Osteoblast (primary cell): ENCODE measurements at places on chromosomes 3 and 15. TPM values are rescaled to one million over a fixed set of nuclear protein-coding genes. Genes with fewer than 3 reads are reported as not detected.

GRCh38 chr3:124784686-124785382, 54.6 kb downstream of the UMPS start:
- no peaks in the 10 kb centered on the region for H3K36me3 ChIP-seq
- H3K27ac ChIP-seq: peak overlapping the region; percentile 42
- no peak for DNase-seq
- no peaks in the 10 kb centered on the region for H3K27me3 ChIP-seq
- peaks cover 49% of the 10 kb centered on the region for H3K4me1 ChIP-seq
- H3K4me3 ChIP-seq: no peak overlapping the region

DNA sequence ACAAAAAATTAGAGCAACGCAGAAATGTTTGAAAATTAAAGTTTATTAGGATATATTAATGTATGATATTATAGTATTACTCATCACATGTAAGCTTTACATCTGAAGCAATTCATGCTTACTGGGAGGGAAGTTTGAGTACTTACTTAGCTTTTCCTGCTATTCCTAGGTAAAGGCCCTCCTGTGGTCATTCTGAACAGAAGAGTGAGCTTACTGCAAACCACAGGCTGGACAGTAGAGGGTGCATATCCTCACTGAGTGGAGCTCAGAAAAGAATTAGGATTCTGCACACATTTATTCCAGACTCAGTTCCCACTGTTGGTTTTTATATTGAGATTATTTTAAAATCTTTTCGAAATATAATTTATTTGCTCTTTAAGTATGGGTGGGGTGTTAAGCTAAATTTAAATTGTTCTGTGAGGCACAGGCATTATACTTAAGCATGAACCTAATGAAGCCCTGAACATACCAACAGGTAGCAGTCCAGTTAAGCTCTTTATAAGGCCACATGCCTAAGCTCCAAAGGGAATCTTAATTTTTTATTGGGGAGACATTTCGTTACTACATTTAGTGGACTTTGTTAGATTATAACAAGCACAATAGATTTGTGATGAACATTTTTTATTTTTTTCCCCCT, 10.2 kb downstream of the MRPS22 start:
- H3K36me3 ChIP-seq: peaks cover 97% of the 10 kb centered on the region
- no peaks in the 10 kb centered on the region for H3K27me3 ChIP-seq
- H3K27ac ChIP-seq: no peak overlapping the region
- H3K4me3 ChIP-seq: no peak overlapping the region
- DNase-seq: peak; percentile 70
- H3K4me1 ChIP-seq: no peaks in the 10 kb centered on the region

DNA sequence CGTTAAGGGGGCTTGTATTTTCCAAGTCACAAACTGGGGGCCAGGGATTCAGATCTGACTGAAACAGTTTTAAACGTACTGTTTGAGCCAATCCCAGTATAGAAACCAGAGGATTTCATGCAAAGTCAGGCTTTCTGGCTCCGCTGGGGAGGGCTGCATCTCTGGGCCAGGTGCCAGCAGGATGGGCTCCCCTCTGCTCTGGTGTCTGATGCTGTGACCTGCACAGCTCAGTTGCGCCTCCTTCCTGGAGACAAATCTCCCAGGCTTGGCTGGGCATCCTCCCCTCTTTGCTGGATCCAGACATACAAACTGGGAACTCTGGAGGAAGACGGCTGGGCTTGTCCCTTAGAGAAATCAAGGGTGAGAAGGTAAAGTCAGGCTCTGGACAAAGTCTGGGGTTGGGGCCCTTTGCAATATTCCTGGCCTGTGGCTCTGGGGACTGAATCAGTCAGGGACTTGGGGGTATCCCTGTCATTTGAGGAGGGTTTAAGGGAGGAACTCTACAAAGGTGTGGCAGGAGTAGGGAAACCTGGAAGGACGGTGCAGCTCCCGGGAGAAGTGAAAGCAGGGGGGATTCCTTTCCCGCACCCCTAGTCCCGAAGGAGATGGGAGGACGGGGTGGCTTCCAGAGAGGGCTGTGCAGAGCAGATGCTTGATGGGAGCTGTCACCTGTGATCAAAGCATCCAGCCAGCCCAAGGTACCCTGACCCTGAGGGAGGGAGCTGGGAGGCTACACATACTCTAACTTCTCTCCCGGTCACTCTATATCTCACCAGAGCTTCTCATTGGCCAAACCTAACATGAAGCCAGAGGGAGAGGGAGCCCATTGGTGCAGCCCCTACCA, 114.8 kb upstream of the ATP2B2 start:
- no peak for DNase-seq
- H3K4me3 ChIP-seq: no peak overlapping the region
- H3K27ac ChIP-seq: no peak overlapping the region
- H3K4me1 ChIP-seq: no peaks in the 10 kb centered on the region

The FOXB1 gene
- not detected in 2 replicates for total RNA-seq

DNA sequence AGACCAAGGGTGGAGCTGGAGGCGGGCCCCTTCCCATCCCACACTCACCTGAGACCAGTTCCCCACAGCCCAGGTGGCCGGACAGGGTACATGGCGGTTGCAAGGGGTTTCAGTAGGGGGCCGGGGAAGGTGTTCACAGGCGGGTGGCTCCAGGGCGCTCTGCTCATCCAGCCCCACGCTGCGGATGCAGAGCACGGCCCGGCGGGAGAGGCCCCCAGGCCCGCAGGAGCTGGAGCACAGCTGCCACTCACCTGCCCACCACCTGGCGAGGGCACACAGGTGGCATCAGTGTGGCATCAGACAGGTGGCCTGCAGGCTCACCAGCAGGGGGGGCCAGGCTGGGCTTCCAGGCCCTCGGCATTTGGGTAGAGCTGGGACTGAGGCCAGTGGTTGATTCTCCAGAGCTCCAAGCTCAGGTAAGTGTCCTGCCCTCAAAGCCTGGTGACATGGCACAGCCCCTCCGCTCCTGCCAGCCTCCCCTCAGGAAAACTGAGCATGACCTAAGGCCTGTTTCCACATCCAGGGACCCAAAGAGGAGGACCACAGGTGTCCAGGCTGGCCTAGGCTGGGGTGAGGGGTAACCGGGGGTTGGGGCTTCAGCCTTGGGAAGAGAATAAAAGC, 43.8 kb downstream of the ADAMTS7 start:
- no peak overlapping the region for H3K4me3 ChIP-seq
- H3K36me3 ChIP-seq: no peaks in the 10 kb centered on the region

DNA sequence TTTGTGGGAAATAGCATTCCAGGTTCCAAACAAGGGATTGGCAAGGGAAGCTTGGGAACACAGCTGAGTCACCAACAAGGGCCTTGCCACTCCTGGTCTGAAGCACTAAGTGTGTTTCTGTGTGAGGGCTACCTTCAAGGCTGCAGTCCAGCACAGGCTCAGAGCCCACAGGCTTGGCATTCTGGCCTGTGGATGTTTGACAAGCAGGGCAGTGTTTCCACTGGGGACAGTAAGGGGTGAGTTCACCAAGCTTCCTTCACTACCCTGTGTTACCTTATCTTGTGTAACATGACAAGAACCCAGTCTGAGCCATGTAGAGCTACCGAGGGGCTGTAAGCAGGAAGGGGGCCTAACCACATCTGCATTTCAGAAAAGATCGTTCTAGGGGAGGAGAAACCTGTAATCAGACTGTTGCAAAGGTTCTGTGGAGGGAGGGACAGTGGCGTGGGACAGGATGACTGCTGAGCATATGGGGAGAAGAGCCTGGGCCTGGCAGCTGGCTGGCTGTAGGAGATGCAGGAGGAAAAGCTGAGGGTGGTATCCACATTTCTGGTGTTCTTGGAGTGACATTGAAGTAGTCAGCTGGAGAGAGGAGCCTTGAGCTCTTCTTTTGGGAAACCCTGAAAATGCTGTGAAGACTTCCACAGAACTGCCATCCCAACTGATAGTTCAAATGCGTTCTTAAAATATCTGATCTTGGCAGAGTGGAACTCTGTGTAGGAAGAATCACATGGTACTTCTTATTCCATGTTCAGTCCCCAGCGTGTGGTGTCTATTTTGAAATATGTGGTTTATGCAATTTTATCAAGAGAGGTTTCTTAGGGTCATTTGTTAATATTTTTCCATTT, 61.3 kb downstream of the CTDSPL start:
- no peaks in the 10 kb centered on the region for H3K36me3 ChIP-seq
- peak overlapping the region; percentile 19 for H3K27ac ChIP-seq
- H3K4me1 ChIP-seq: peaks cover 15% of the 10 kb centered on the region
- DNase-seq: no peak

DNA sequence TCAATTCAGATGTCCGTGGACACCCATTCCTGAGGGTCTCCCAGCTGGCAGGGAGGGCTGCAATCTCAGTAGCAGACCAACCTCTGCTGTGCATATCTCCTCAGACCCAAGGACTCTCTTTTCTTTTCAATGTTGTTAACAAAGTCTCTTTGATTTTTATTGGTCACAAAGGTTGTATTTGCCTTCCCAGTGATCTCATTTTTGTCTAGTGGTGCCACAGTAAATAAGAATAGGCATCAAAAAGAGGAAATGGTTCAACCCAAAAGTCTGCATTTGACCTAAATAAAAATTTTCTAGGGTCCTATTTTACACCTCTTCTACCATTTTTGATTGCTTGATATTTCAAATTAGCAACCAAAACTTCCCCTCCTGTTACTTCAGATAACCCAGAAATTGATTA, 225.9 kb downstream of the CDIN1 start:
- H3K4me1 ChIP-seq: peaks cover 6% of the 10 kb centered on the region
- no peak for DNase-seq
- H3K4me3 ChIP-seq: no peak overlapping the region
- no peaks in the 10 kb centered on the region for H3K27me3 ChIP-seq
- peaks cover 7% of the 10 kb centered on the region for H3K36me3 ChIP-seq

DNA sequence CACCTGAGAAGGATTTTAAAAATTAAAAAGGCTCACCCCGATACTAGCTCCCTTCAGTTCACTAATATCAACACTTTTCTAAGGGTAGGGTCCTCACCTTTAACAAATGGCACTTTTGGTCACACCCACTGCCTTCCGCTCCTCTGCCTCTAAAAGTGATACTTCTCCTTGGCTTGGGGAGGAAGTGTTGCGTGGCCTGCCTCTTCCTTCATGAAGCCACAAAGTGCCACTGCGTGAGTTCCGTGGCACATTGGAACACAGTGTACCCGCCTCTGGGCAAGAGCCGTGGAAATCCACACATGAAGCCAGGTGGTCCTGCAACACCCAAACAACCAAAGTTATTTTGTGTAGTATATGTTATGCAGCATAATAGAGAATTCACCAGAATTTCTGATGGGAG, 3.9 kb downstream of the B4GALT4 start:
- H3K27ac ChIP-seq: no peak overlapping the region
- no peak for DNase-seq
- H3K36me3 ChIP-seq: peaks cover 22% of the 10 kb centered on the region
- no peaks in the 10 kb centered on the region for H3K27me3 ChIP-seq
- peaks cover 44% of the 10 kb centered on the region for H3K4me1 ChIP-seq

DNA sequence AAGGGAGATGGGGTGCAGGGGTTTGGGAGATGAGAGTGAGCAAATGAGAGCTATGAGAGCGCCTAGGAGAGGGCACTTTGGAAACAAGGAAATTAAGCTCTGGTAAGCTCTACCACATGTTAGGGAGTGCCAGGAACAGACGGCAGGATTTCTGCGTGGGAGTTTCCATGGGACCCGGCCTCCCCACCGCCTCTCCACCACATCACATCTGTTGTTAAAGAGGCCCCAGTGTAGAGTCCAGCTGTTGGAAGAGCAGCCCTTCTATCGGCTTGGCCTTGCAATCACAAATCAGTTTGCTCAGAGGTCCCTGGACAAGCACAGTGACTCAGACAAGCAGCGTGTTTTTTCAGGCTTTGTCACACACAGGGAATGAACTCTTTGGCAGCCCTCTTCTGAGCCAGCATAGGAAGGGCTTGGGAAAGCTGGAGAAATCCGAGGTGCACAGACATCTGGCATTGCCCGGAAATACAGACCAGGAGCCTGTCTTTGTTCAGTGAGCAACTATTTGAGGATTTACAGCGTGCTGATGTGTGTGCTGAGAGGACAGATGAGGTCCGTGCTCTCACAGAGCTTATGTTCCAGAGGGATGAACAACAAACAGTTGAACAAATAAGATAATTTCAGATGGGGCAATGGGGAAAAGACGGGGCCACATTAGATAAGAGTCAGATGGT, 370.6 kb upstream of the PROK2 start:
- H3K27me3 ChIP-seq: no peaks in the 10 kb centered on the region
- peak overlapping the region; percentile 83 for H3K27ac ChIP-seq
- peaks cover 30% of the 10 kb centered on the region for H3K4me1 ChIP-seq
- H3K36me3 ChIP-seq: no peaks in the 10 kb centered on the region
- no peak overlapping the region for H3K4me3 ChIP-seq

DNA sequence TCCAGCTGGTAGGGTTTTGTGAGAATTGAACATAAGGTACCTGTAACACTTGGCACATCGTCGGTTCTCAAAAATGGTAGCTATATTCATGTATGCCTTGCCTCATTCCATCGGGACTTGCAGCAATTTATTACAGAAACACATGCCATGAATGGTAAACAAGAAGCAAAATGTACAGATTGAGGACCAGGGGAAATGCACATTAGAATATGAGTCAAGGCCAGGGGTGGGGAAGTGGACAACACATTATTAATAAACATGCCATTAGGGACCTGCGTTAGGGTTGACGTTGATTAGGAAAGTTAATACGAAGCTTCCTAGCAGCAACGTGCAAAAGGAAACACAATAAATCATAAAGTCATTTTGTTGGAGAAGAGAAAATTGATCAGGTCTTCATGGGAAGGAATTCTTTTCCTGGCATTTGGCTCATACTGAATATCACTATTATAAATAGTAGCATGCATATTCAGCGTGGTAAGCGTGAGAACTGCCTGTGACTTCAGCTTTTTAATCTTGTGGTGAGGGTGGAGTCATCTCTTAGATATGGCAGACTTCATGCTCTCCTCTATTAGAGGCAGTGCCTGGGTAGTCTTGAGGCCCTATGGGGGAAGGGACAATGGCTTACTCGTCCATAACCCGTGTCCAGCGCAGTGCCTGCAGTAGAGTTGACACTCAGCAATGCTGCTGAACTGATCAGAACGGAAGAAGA, 184.9 kb downstream of the SV2B start:
- H3K4me1 ChIP-seq: no peaks in the 10 kb centered on the region
- no peak overlapping the region for H3K27ac ChIP-seq
- no peak for DNase-seq

The STAC gene
- total RNA-seq: 3.3 and 6.5 TPM in 2 replicates

The HRH1 gene
- total RNA-seq: 9.8 and 12.4 TPM in 2 replicates

The CELSR3 gene
- 1.2 and 1.4 TPM in 2 replicates for total RNA-seq

GRCh38 chr15:34651997-34652725, 68.7 kb upstream of the GOLGA8B start:
- H3K27me3 ChIP-seq: no peaks in the 10 kb centered on the region
- peak; percentile 22 for DNase-seq
- H3K4me1 ChIP-seq: peaks cover 5% of the 10 kb centered on the region
- no peaks in the 10 kb centered on the region for H3K36me3 ChIP-seq
- H3K4me3 ChIP-seq: no peak overlapping the region
- H3K27ac ChIP-seq: no peak overlapping the region

The GP9 gene
- total RNA-seq: not detected in 2 replicates

- H3K4me3 ChIP-seq: peak overlapping the region; percentile 47
- H3K27me3 ChIP-seq: peaks cover 6% of the 10 kb centered on the region
- H3K4me1 ChIP-seq: peaks cover 22% of the 10 kb centered on the region
- peak; percentile 97 for DNase-seq
Measured at GRCh38 chr3:193869221-193870201, 266.4 kb upstream of the HES1 start.

The EIF4E3 gene
- 2.9 and 3.5 TPM in 2 replicates for total RNA-seq
